ENCODE measurements at places on chromosomes 1 and 21.

DNA sequence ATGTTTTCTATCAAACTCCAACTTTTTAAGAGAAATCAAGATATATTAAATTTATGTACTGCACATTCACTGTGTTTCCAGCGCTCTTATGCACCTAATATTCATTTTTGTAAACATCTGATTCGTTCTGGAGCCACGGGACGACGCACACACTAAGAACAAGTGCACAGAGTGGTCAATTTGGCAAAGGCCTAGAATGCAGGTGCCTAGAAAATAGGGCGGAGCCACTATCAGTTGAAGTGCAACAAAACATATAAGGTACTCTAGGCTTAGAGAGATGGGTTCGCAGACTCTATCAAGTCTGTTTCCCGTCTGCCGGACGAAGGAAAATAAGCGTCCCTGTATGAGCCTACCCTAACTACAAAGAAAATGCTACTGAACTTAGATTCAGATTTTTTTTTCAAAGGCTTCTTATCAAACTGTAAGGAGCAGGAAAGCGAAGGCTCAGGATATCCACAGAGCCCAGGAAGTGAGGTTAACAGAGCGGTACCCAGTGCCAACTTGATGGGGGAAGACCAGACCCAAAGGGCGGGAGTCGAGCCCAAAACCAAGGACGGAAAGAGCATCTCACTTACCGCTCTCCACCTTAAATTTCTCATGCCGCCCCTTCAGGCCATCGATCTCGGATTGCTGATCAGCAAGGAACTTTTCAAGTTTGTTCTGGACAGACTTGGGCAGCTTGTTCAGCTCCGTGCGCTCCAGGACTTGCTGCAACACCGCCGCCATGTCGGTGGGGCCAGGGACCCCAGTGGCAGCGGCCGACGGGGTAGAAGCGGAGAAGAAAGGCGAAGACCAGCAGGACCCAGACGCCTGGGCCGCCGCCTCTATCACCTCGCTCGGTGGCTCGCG is 526 bp downstream of the TPR start:
- DNase-seq = peak; percentile 2

DNA sequence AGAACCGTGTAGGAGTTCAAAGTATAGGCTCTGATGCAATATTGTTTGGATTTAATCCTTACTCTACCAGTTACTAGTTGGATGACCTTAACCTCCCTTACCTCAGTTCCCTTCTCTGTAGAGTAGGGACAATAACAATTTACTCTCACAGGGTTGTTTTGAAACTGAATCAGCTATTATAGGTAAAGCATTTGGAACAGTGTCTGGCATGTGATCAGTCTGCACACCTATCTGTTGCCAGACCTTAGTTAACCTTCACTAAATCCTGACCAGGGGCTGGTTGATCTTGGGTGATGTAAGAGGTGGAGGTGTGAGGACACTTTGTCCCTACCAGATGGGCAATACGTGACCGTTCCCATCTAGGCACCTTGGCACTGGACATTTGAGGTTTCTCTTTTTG is 106.9 kb downstream of the DDX20 start:
- DNase-seq = no peak

- DNase-seq = no peak
Observed at GRCh38 chr1:58440696-58441095, 105.8 kb downstream of the OMA1 start.

- no peak for DNase-seq
Observed at GRCh38 chr1:81377406-81377805, 423.3 kb upstream of the ADGRL2 start.

- no peak for DNase-seq
Observed at GRCh38 chr1:20356850-20357459, 66.3 kb downstream of the VWA5B1 start.
